ENCODE measurements at places on chromosomes 3 and 15.
A peak's percentile ranks its signal among the peaks of the same experiment; 100 is the strongest.

DNA sequence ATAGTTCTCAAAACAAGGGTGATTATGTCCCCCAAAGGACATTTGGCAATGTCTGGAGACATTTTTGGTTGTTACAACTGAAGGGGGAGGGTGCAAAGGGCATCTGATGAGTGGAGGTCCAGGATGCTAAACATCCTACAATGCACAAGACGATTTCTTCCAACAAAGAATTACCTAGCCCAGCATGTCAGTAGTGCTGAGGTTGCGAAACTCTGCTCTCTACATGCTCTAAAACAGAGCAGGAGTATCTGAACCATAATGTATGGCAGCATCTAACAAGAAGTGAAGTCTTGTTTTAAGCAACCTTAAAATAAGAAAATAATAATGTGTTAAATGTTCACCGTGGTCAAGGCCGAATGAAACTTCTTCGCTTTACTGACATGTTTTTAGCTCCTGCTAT lies 7.0 kb downstream of the GYG1 start:
- DNase-seq = no peak

DNA sequence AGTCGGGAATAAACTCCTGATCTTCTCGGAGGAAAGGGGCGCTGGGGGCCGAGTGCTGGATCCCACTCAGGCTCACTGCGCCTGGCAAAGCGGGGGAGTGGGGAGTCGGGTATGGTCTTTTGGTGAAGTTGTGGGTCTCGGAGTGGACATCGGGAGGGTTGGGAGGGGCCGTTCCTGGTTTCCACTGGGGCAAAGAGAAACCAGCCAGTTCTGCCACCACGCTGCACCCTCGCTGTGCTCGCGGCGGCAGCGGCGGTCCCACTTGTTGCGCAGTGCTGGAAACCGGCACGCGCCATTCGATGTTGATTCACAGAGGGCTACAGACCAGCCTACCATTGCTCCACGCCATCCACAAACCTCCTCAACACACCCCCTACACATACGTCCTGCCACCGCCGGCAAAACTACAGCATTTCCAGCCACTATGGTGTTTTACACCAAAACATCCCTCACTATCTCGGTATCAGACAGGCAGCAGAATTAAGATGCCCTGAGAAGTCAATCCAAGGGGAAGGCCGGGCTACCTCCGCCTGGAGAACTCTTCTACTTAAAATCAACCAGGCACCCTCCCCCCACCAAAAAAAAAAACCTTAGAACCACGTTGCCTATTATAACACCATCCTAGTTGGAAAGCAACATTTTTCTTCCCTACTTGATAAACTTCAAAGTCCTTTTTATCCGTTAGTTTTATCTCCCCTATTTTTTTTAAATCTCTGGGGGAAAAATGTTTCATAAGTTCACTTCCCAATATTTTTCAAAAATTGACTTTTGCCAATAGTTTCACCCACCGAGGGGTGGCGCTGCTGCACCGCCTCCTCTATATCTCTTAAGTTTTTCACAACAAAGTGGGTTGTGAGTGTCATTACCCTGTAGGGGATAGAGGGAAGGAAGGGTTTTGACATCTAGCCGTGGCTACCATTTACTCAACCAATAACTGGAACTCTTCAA lies 3.6 kb downstream of the BCL6 start:
- DNase-seq = peak; percentile 66

GRCh38 chr3:11350374-11350773 lies 78.2 kb downstream of the ATG7 start:
- DNase-seq = no peak

DNA sequence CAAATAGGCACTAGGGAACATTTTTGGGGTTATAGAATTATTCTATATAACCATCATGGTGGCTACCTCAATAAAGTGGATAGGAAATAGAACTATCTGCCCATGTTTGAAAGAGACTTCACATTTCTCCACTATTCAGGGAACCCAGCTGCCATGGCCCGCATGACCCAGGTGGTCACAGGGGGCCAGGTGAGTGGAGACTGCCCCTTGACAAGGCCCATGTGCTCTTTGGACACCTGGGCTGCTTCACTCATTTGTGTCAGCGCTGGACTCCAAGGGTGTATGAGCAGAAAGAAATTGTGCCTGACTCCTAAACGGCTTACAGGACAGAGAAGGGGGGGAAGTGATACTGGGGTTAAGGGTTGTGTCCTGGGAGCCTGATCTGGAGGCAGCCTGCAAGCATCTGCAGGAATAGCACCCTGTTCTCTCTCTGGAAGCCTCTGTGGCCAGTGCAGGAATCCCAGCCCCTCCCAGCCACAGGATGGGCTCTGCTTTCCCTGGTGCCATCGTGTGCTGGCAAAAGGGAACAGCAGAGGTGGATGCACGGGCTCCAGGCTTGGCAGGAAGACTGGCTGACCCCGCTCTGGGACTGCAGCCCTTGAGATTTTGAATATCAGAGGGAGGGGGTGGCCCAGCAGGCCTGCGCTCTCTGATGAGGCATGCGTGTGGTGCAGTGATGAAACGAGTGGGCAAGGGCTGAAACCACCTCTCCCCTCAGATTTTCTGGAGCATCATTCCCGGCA lies 9.1 kb upstream of the C3orf22 start:
- no peak for DNase-seq

GRCh38 chr3:178443634-178444033 lies 92.6 kb upstream of the KCNMB2 start:
- DNase-seq = no peak

GRCh38 chr3:134839990-134840389 lies 44.9 kb downstream of the EPHB1 start:
- DNase-seq = no peak

DNA sequence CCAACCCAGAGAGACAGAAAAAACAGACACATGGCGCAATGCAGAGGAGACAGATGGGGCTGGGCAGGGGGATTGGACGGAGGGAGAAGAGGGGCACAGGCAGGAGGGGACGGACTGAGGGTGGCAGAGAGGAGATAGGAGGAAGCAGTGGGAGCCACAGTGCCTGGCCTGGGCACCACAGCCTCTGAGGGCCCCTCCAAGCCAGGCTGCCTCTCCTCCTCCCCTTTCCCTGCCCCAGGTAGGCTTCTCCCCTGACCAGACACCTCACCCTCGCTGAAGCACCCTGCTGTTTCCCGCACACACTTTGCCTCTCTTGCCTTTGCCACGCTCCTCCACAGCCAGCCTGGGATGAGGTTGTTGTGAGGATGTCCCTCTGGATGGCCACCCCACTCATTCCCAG lies 84.0 kb upstream of the PRR20G start:
- DNase-seq = no peak

DNA sequence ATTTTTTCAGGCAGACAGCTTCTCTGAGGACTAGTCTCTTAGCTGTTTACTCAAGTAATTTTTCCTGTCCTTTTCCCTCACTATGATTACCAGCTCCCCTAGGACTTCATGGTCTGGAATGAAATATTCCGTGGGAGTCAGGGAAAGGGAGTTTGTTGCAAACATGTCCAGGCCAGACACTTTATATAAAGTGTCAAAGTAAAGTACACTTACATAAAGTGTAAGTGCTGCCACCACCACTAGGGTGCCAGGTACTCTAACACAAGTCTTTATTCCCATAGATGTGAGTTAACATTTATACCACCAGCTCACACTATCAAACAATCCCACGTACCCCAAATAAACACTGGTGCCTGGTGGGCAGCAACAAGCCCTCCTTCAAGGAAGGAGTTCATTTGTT lies 179.8 kb downstream of the SNRPN start:
- no peak for DNase-seq

- DNase-seq = no peak
Measured at GRCh38 chr3:121995161-121996137, 26.6 kb downstream of the ILDR1 start.

- DNase-seq = peak; percentile 57
Measured at GRCh38 chr3:195895861-195896360, 12.4 kb downstream of the TNK2 start.

- no peak for DNase-seq
Measured at GRCh38 chr3:105526360-105527111, 159.8 kb downstream of the ALCAM start.

DNA sequence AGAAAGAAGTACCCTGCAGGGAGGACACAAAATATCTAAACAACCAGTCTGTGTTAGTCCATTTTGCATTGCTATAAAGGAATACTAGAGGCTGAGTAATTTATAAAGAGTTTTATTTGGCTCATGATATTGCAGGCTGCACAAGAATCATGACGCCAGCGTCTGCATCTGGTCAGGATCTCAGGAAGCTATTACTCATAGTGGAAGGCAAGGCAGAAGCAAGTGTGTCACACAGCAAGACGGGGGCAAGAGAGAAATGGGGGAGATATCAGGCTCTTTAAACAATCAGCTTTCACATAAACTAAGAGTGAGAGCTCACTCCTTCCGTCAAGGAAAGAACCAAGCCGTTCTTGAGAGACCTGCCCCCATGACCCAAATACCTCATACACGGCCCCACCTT lies 614.8 kb downstream of the ZIC1 start:
- DNase-seq = no peak

DNA sequence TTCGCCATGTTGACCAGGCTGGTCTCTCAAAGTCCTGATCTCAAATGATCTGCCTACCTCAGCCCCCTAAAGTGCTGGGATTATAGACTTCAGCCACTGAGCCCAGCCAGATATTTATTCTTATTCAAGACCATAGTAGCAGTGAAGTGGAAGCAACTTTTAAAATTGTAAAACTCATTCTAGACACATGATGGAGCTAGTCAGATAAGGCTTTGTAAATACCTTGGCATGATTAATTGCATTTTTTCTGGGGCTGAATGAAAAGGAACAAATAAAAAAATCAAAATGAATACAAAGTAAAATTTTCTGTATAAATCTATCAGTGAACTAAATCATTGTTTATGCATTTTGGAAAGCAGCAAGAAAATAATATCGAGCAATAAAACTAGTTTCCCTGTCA lies 4.1 kb upstream of the MYO1E start:
- no peak for DNase-seq

DNA sequence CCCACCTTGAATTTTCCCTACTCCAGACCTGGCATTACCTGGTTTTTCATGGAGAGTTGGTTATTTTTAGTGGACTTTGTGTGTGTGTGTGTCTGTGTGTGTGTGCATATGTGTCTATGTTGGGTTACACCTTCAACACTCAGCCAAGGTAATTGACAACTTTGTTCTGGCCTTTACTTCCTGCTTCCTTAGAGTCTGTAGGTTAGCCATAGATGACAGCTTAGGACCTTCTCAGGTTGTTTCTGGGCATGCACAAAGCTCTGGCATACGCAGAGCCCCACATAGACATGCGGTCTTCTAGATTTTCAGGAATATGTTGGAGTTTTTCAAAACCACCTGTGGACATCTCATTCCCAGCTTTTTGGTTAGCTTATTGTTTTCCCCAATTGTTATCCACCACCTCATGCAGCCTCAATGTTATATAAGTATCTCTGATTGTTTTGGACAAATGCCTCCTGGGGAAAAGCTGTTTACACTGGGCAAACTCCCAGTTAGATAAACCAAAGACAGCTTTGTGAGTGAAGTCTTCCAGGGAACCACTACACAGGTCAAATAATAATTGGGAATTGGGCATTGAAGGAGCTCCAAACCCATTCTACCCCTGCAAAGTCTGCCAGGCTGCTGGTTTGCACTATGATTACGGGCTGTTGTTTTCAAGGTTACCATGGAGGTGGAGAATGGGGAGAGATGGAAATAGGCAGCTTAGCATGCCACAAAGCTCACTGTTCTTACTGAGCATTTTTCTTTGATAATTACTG lies 201.2 kb downstream of the ADAMTSL3 start:
- no peak for DNase-seq

GRCh38 chr3:19384868-19385267 lies 236.6 kb downstream of the KCNH8 start:
- DNase-seq = no peak

DNA sequence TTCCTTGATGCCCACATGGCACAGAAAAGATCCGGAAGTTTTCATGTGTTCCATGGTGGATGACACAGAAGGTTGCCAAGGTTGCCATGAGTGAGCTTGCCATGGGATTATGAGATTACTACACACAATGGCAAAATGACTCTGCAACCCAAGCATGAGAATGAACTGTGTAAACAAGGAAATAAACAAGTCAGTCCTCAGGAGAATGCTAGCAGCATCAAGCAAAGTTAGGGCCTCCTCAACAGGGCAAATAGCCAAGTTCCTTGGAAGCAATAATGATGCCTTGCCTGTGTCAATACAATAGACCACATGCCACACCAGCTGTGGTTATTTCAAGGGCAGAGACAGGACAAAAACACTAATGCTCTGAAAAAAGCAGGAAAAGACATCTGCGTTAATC lies 41.8 kb downstream of the AQR start:
- DNase-seq = no peak

DNA sequence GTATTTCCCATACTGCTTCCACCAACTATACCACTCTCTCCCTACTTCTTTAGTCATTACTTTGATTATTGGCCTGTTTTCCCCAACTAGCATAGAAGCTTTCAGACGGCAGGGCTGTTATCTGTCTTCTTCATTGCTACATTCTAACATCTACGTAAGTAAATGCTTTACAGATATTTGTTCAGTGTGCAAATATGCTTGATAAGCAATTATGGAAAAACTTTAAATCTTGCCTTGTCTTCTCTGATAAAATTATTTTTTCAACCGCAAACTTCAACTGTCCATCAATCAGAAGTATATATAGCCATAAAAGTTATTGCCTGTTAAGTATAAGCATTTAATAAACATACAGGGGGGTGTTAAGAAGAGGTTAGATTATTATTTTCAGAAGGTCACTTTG lies 35.7 kb downstream of the ZDHHC23 start:
- DNase-seq = no peak

- no peak for DNase-seq
Measured at GRCh38 chr3:103112273-103112672, 677.5 kb downstream of the ZPLD1 start.

GRCh38 chr3:58988041-58988440 lies 61.8 kb downstream of the CFAP20DC start:
- DNase-seq = no peak

- no peak for DNase-seq
Measured at GRCh38 chr3:86774082-86774691, 216.8 kb downstream of the VGLL3 start.

GRCh38 chr3:48143567-48143966 lies 44.6 kb downstream of the CDC25A start:
- DNase-seq = no peak

DNA sequence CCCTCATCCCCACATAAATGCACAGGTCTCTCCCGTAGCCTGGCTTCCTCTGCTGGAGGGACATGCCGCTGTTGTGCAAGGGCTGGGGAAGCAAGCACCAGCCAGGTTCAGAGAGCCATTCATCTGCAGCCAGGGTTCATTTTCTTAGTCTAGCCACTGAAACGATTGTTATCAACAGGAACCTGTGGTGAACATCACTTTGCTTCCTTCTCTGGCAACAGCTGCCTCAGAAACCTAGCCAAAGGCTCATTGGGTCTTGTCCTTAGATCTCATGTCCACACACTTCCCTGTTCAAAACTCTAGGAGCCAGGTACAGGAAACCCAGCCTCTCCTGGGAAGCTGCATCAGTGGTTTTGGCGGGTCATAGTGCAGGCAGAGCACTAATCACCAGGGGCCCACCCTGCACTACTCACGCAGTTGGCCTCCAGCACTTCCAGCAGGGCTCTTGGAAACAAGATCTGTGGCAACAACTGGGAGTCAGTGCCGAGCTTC lies 47.0 kb downstream of the OXNAD1 start:
- no peak for DNase-seq

GRCh38 chr15:100032358-100033085 lies 299.3 kb upstream of the LYSMD4 start:
- DNase-seq = no peak

- DNase-seq = peak; percentile 70
Measured at GRCh38 chr15:55993111-55993803, at the start of gene NEDD4. Gene NEDD4 (minus strand): TSS chr15:55993612. CDS start chr15:55993555, 57 bp downstream.
